AG10803 (cell line): ENCODE measurements at places on chromosomes 2 and 18.
A peak's percentile ranks its signal among the peaks of the same experiment; 100 is the strongest.

- peak; percentile 38 for DNase-seq
These were observed 10.8 kb upstream of the ERMN start for GRCh38 chr2:157336137-157337010.

DNA sequence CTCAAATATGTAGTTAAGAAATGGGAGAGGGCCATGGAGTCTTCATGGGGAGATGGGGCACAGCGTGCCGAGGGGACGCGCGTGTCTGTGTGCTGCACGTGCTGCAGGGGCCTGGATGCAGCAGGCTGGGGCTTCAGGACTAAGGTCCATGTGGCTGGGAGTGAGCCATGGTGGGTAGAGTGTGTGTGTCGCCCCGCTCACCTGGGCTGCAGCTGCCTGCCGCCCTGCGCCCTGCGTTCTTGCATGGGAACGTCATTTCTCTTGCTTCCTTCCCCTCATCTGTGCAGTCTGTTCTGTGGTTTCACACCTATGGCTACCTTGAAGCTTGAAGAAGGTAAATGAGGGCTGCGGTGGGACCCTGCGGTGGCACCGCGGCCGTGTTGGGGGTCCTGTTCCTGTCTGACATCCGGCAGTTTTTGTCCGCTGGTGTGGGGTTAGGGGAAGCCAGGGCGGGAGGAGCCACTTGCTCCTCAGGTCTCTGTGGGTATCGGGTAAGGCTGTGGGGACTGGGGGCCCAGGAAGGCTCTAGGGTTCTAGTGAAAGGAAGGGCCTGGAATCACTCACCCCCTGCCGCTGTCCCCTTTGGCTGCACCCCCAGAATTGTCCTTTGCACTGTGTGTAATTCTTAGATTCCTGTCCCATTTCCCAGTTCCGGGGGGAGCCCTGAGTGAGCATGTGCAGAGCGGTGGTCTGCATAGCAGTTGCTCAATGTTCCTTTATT, 54.1 kb upstream of the HS6ST1 start:
- no peak for DNase-seq

- no peak for DNase-seq
These were observed 6.2 kb downstream of the COPS9 start for GRCh38 chr2:240129731-240130392.

- DNase-seq, result no peak
These were observed 54.6 kb upstream of the LYPD6B start for GRCh38 chr2:148983896-148984295.

DNA sequence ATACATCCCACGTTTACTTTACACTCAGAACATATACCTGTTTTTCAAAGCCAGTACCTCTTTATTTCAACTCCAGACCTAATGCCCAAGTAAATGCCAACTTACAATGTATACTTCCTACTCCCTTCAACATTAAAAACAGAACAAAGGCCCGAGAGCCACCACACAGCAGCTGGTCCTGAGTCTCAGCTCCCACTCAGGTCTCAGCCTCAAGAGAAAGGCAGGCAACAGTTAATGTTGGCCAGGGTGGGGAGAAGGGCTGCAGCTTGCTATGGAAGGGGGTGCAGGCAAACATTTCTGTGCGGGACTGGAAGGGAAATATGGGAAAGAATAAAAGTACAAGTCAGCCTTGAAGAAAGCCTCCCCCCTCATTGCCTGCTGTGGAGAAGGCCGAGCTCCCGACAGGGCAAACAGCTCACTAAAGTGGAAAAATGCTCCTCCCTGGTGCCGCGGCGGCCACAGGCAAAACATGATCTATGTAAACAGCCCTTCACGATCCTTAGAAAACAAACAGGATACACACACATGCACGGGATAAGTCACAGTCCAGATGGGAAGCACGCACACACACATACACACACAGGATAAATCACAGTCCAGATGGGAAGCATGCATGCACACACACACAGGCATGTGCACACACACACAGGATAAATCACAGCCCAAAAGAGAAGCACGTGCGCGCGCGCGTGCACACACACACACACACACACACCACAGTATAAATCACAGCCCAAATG, 67.4 kb downstream of the ADNP2 start:
- DNase-seq, result peak; percentile 63

GRCh38 chr18:3827236-3827845, 377.4 kb downstream of the TGIF1 start:
- no peak for DNase-seq

DNA sequence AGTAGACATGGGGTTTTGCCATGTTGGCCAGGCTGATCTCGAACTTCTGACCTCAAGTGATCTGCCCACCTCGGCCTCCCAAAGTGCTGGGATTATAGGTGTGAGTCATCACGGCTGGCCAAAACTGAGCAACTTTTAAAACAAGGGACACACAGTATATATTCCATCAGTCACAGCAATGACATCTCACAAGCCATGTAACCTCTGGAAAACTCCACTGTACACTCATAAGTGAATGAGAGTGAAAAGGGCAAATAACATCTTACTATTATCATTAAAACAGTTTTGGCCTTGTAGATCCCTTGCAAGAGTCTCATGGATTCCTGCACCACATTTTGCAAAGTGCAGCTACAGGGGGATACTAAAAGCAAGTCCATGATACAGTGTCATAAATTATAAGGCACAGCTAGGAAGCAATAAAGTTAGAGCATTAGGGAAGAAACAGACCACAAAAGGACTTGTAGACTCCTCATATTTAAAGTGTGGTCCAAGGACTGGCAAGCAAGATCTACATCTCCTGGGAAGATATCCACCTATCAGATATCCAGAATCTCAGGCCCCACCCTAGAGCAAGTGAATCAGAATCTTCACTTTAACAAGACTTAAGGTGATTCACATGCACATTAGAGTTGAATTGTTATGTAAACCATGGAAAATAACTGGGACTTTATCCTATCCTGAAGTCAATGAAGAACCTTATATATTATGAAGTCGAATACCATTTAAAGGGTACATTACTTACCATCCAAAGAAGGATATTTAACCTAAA, 5.7 kb downstream of the SMC6 start:
- DNase-seq, result no peak

DNA sequence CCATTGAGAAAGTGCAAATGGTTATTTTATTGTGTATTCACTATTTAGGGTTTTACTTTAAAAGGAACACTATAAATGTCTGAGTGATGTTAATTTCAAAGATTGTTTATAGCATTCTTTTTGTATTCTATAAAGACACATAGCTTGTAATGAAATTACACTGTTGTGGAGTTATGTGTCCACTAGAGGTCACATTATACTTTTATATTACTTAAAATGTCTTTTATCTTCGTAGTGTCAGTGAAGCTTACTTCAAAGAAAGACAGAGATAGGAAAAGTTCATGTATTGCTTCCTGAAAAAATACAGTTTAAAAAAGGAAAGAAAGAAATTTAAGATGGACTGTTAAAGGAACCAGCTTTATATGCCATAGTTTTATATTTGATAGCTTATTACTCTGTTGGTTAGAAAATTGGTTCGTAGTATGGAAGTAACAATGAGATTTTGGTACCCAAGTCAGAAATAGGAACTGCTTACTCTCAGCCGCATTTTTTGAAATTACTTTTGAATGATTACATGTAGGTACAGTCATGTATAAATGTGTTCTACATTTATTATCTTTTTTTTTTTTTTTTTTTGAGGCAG, 20.5 kb downstream of the APLF start:
- peak; percentile 31 for DNase-seq

GRCh38 chr2:23158306-23158705, 226.7 kb upstream of the KLHL29 start:
- DNase-seq, result no peak

- peak; percentile 68 for DNase-seq
These were observed 10.7 kb downstream of the FN1 start for GRCh38 chr2:215425021-215425782.

GRCh38 chr18:79452190-79452990, 56.7 kb downstream of the NFATC1 start:
- no peak for DNase-seq

- DNase-seq, result no peak
These were observed 34.0 kb downstream of the NAPG start for GRCh38 chr18:10559553-10560451.

DNA sequence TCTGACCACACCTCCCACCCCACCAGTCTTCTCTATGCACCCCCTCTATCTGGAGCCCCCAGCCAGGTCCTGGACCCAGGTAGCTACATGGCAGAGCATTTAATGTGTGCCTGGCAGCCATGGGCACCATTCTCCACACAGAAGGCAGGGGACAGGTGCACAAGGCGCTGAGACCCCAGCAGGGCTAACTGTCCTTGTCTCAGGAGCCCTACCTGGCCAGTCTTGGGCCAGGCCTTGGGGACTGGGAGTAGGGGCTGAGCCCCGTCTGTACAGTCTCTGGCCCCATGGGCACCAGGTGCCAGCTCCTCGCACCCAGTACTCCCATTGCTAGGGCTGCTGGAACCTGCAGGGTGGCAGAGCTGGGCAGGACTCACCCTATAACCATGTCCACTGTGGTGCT, 2.9 kb downstream of the GNLY start:
- no peak for DNase-seq

GRCh38 chr2:231909631-231910030, 16.6 kb downstream of the NPPC start:
- no peak for DNase-seq

DNA sequence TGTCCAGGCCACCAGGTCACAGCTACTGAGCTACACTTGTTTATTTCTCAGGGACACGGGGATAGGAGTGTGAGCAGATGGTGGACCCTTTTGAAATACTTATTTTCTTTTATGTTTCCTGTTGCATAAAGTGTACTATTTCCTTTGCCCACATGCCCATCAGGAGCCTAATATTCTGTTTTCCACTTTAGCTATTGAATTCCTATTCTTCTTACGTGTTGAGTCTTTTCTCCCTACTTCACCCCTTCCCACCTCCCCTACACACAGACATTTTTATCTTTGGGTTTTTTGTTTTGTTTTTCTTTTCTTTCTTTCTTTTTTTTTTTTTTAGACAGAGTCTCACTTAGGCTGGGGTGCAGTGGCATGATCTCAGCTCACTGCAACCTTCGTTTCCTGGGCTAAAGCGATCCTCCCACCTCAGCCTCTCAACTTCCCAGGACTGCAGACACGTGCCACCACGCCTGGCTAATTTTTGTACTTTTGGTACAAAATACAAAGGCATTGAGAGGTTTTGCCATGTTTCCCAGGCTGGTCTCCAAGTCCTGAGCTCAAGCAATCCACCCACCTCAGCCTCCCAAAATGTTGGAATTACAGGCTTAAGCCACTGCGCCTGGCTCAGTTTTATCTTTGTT, 5.2 kb upstream of the GPR55 start:
- DNase-seq, result no peak

- no peak for DNase-seq
These were observed 18.0 kb downstream of the LRPPRC start for GRCh38 chr2:43977677-43978375.

GRCh38 chr2:200431996-200432705, 77.7 kb downstream of the KCTD18 start:
- no peak for DNase-seq

- DNase-seq, result peak; percentile 83
These were observed 24.0 kb downstream of the ARMC9 start for GRCh38 chr2:231222318-231223000.

DNA sequence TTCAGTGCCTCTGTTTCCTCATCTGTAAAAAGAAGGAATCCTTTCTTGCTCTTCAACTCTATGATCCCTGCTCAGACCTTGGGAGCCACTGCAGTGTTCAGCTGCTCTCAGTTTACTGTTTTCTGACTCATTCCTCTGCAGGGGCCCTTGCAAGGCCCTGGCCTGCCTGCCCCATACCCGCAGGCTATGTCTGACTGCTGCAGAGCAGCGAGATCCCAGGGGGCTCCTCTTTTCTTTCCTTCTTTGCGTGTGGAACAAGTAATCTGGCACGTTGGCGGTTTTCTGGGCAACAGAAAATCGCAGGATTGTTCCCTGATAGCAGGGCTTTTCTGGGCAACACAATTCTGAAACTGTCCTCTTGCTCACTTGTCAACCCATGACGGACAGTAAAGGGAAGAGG, 376.0 kb downstream of the DCC start:
- no peak for DNase-seq

- no peak for DNase-seq
These were observed 45.9 kb upstream of the KCNF1 start for GRCh38 chr2:10865841-10866240.

GRCh38 chr2:133568172-133568571, at the start of gene NCKAP5:
Gene NCKAP5, minus strand, starts transcription at chr2:133568463. Its CDS starts 50,937 bp downstream, at chr2:133517526.
- peak; percentile 37 for DNase-seq

DNA sequence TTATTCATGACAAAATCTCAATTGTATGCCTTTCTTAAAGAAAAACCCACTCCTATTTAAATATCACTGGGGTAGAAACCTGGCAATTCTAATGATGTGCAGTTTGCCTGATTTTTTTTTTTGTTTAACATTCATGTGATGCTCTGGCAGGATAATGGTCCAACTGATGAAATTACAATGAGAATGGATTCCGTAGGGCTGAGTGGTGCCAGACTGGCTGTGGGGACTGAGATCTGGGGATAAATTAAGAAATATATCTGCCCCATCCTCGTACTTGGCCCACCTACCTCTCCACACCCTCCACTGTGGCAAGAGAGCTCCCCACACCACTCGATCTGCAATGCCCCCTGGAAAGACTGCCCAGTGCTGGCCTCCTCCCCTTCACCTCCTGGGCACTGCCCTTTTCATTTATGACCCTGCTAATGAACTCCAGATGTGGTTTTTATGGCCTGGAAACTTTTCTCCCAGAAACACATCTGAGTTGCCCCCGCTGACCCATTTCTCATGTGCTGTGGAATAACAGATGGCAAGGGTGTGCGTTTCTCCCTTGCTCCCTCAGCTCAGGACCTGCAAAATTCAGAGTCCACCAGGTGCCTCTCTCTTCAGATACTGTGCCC, 33.0 kb upstream of the RPL37A start:
- peak; percentile 42 for DNase-seq

DNA sequence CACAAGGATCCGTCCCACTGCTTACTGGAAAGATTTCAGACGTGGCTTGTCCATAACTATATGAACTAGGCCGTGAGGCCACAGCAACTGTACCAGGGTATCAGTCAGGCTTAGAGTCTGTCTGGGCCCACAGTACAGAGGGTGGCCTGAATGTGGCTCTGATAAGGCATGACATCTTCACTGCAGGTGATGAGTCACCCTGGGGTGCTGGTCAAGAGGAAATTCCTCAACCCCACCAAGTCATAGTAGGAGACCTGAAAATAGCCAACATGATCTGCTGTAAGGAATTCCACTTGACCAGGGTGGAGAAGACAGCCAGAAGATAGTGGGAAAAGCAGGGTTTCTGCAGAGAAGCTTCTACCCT, 107.7 kb downstream of the INHBB start:
- peak; percentile 49 for DNase-seq

DNA sequence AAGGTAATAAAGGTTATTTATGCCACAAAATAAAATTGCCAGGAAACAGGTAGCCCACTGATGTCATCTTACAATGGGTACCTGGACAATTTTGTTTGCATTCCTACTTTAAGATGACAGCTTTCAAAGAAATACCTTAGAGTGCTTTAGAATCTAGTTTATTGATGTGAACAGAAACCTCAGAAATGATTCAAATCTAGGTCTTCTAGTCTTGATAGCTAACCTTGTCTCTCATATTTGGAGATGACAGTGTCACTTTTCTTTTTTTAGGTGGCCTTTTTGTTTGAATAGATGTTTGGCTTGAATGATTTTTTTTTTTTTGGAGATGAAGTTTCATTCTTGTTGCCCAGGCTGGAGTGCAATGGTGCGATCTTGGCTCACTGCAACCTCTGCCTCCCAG, 69.1 kb downstream of the PIK3C3 start:
- DNase-seq, result no peak

- DNase-seq, result no peak
These were observed 32.6 kb downstream of the BCL2 start for GRCh38 chr18:63286926-63287325.

- no peak for DNase-seq
These were observed 109.1 kb downstream of the PLEKHA3 start for GRCh38 chr2:178589335-178589734.

GRCh38 chr2:139079311-139079710, 299.1 kb upstream of the NXPH2 start:
- DNase-seq, result no peak
